ENCODE measurements at places on chromosomes 1 and 21.

DNA sequence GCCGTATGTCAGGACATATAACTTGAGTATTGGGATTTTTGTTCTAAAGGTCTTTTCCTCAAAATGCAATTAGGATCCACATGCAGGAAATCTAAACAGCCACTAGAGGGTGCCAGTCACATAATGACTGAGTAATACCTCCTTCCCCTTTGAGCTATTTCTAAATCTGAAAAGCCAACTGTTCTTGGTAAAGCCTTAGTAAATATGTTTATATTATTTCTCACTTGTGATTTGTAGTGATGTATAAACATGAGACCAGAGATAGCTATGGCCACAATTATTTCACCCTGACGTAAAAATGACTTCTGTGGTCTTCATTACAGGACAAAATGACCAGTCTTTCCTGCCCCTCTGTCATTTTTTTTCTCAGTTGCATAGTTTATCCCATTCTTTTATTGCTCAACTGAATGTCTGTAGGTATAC is 41.0 kb upstream of the DR1 start:
- DNase-seq: peak; percentile 46

DNA sequence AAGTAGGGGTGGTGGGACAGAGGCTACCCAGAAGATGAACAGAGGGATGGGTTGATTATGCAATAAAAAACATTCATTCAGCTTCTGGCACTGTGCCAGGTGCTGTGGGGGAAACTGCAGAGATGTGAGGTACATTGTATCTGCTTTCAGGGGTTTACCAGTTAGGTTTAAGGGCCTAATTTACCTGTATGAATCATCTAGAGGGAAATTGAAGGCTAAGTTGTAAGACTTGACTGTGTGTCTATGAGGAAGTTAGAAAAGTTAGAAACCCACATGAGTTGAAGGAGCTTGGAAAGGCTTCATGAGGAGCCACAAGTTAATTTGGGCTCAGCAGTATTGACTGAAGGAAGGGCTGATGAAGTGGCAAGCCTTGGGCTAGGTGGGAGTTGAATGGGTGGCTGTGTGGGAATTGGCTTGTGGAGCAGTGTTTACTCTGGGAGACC is 36.7 kb upstream of the APOBEC4 start:
- no peak for DNase-seq

GRCh38 chr1:162854245-162854882 is 6.6 kb downstream of the CCDC190 start:
- peak; percentile 32 for DNase-seq

DNA sequence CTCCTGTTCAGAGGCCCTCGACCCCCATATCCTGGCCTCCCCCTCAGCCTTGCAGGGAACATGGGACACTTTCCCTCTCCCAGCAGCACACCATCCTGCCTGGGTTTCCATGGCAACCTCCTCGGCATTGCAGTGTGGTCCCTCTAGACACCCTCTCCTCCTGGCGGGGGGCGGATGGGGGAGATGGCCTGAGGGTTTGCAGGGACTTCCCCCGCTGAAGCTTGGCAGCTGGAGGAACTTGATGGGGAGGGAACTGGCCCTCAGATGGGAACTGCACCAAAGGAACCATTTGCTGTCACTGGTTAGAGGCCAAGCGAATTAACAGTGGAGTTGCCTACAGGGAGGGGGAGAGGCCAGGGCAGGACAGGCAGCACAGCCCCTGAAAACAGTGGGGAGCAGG is 28.7 kb downstream of the RIMS3 start:
- no peak for DNase-seq

DNA sequence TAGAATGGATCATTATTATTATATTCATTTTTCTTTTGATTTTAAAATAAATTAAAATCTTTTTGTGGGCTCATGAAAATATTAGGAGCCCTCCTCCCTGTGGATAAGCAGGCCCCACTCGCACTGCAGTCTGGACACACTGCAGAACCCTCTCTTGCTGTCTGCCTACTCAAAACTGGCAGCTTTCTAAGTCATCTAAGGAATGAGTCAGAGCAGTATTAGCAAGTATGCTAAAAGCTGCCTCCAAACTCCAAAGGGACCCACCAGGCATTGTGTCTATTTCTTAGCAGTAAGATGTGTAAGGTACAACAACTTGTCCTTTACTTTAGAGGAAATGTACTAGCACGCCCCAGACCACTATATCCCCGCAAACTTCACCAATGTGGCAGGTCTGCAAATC is 108.8 kb downstream of the SYF2 start:
- DNase-seq: no peak

GRCh38 chr1:50929376-50929958 is 30.6 kb downstream of the FAF1 start:
- peak; percentile 15 for DNase-seq

DNA sequence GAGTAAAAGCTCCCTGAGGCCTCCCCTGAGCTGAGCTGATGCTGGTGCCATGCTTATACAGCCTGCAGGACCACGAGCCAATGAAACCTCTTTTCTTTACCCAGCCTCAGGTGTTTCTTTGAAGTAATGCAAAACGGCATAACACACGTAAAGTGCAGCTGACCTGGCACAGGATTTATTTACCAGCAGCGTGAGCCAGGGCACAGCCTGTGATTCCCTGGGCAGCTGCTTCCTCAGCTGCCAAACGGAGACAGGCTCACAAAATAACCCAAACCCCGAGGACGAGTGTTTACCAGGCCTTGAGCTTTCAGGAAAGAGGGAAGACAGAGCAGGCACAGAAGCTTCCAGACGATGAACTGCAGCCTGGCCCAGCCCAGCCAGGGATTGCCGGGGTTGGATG is 120.6 kb upstream of the ARHGEF16 start:
- DNase-seq: peak; percentile 93

- no peak for DNase-seq
Observed at GRCh38 chr21:44269090-44269489, 7.4 kb upstream of the DNMT3L start.

DNA sequence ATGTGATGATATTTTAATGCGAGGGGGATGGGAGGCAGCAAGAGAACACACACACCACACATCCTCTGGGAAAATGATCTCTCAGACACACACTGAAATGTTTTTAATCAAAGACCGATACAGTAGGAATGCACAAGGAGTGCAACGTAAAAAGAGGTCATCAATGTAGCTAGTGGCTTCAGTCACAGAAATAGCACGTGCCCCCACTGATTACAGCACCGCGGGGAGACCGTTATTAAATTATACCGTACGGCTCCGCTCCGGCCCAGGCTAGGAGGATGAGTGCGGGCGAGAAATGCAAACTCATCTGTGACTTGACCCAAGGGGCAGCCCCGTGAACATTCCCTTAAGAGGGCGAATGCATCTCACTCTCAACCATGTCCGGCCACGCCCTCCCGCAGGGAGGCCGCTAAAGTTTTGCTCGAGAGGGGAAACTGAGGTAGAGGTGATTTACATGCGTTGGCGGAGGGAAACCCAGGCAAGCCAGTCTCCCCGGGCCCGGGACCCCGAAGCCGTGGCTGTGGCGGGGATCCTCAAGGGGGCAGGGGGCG is 552 bp downstream of the UBR4 start:
- DNase-seq: no peak

DNA sequence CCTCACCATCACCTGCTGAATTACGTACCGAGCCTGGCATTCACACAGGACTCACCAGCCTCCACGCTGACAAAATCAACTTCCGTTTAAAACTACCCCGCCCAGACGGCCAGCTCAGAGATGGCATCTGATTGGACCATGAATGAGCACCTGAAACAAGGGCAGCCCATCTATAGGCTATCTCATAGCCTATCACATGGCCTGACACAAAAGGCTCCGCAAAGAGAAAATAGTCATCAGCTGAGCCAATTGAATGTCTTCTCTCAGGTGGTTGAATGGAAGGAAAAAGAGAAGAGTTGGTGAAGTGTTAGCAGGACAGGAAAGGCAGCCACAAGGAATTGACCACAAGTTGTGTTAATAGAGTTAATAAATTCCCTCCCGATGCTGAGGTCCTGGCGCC is 50.6 kb upstream of the ZC3H12A start:
- DNase-seq: no peak

DNA sequence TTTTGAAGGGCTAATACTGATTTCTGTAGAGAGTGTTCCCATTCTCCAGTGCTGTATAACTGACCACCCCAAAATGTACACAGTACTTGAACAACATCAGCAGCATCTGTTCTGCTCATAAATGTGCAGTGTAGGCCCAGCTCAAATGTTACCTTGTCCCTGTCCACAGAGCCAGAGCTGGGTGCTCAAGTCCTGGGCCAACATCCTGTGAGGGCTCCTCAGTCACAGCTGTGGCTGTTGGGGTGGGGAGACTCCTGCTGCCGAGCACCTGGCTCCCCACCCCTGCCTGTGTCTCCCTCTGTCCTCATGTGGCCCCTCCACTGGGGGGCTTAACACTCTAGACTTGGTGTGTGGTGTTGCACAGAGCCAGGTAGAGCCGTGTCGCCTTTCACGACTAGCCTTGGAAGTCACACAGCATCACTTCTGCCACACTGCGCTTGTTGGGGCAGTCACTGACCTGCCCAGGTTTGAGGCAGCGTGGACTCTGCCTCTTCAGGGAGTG is 30.5 kb downstream of the DIP2A start:
- DNase-seq: no peak

DNA sequence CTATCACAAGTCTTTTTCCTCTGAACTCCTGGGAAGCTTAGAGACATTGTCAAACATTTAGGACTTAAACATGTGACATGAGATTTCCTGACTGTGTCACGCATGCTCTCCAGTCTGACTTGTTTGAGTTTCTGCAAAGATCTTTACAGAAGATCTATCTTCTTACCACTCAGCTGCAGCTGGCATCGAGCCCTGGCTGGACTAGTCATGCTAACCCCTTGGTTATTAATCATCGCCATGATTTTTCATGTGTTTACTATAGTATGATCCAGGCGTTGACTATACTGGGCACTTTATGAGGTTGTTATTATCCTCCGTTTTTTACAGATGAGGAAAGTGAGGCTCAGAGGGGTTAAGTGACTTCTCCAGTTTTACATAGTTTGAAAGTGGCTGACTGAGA is 18.1 kb upstream of the IRF2BP2 start:
- no peak for DNase-seq

DNA sequence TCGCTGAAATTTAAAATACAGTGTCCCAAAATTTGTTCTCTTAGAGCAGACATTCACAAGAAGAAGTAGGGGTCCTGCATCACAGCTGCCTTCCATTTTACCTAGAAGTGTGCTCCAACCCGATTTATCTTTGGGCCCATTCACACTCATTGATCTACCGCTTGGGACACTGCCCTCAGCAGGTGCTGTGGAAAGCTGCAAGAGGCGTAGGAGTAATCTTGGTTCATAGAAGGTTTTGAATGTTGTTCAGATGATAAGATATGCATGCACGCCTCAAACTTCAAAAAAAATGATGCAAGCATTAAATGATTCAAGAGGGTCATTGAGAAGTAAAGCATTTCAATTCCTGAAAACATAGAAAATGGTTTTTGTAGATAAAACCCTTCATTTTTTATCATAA is 18.6 kb upstream of the C1orf105 start:
- DNase-seq: no peak

- DNase-seq: no peak
Observed at GRCh38 chr1:183769956-183770815, 34.7 kb upstream of the RGL1 start.

GRCh38 chr1:8373581-8374241 is 55.8 kb downstream of the SLC45A1 start:
- peak; percentile 98 for DNase-seq

- no peak for DNase-seq
Observed at GRCh38 chr21:38242061-38242460, 14.7 kb upstream of the KCNJ15 start.

DNA sequence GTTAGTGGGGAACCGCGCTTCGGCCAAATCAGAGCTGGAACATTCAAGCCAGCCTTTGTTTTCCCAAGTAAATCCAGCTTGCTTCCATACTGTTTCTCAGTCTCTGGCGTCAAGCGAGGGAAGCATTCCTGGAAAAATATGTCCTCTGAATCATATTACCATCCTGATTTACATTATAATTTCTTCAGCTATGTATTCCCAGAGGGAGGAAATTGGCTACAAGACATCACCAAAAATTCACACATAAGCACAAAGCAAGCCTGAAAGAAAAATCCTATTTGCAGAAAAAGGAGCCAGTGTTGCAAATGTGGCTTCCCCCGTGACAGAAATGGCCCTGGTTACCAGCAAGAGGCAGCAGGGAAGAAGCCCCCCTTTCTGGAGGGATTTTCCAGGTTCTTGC is 233.3 kb downstream of the KCNJ6 start:
- no peak for DNase-seq

- DNase-seq: no peak
Observed at GRCh38 chr1:70403759-70404158, 7.3 kb upstream of the CTH start.

- DNase-seq: no peak
Observed at GRCh38 chr1:227794817-227795192, 20.7 kb upstream of the PRSS38 start.

DNA sequence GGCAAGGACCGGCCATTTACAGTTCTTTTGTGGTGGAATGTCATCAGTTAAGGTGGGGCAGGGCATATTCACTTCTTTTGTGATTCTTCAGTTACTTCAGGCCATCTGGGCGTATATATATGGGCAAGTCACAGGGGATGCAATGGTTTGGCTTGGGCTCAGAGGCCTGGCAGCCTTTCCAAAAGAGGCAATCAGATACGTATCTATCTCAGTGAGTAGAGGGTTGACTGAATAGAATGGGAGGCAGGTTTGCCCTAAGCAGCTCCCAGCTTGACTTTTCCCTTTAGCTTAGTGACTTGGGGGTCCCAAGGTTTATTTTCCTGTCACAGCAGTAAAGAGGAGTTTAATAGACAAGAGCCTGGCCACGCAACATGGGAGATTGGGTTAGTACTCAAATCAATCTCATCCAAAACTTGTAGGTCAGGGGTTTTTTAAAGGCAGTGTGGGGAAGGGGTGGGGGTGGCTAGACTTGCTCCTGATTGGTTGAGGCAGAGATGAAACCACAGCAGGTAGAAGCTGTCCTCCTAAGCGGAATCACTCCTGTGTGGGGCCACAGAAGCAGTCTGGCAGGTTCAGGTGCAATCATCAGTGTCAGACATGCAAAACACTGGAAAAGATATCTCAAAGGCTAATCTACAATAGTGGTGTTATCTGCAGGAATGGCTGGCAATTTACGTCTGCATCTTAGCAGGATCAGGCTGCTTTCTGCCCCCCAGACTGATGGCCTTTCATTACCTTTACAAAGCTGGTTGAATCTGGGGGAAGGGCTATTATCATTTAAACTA is 112.9 kb downstream of the TLR5 start:
- no peak for DNase-seq

- DNase-seq: peak; percentile 41
Observed at GRCh38 chr1:229370601-229371021, 27.8 kb upstream of the CCSAP start.

DNA sequence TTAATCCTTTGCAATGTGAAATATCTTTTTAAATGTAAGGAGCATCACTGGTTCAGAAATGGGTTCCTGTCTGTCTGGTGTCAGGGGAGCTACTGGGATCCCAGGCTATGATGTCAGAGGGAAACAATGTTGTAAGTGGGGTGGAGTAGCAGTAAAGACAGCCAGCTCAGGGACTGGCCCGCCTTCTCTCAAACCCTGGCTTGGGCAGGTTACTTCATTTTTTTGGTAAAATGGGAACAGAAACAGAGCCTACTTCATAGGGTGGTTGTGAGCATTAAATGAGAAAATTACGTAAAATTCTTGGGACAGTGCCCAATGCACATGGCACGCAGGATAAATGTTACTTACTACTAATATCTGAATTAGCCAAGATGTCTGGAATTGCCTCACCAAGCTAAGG is 30.7 kb upstream of the IL20 start:
- DNase-seq: no peak

Data from DMS79 treated with DMSO at 0.1 percent for 48 hours (cell line).